Midbrain (tissue), 1 donor: ENCODE measurements at places on chromosomes 6 and 20.

DNA sequence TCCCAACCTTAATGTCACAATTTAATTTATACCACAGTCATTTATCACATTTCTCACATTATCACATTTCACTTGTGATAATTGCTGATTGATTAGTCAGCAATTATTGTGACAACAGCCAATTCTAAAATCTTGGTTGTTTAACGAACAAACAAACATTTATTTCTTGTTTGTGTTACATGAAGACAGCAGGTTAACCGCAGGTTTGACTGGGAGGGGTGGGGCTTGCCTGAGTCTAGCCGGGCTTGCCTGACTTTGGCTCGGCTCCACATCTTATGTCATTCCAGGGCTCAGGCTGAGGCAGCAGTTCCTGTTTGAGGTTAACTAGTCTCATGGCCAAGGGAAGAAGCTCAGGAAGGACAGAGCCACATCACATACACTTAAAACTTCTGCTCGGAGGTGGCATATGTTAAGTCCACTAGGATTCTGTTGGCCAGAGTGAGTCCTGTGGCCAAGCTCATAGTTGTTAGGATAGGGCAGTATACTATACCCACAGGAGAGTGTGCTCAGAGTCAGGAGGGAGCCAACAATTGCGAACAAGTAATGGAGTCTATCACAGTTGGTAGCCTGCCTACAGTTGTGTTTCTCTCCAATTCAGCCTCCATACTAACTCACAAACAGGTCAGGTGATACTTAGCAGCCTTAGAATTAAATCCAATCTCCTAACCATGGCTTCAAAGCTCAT is 90.0 kb upstream of the IFNGR1 start:
- DNase-seq = peak; percentile 40

DNA sequence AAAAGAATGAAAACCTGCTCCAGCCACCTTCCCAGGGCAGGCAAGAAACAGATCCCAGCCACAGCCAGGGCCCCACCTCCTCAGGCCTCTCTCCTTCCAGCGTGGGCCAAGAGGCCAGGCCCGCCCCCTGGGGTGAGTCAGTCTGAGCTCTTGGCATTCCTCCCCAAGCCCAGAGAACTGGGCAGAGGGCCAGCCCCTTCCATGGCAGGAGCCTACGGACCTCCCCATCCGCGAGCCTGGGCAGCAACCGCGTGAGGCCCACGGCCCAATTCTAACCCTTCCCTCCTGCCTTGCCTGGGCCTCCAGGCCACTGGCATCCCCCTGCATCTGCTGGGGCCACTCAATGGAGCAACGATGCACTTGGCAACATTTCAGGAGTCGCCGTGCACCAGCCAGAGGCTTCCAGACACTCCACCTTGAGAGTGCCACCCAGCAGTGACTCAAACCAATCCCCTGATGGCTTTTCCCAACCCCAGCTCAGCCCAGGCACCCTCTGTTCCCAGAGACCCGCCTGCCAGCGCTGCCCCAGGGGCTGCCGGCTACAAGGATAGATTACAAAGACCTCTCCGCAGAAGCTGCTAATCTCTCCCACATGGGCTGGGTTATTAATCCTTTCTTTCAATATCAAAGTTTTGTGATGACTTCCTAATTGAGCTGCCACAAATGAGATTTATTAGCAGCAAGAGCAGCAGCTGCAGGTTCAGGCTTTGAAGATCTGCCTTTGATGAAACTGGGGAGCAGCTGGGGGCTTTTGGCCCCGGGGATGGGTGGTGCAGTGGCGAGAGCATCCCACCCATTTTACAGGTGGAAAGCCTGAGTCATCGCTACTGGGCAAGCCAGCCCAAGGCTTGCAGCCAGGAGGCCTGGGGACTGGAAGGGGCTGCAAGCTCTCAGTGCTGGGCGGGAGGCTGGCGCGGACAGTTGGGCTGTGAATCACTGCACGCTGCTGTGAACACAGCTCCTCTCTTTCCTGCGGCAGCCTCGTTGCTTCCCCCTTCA is 85.7 kb downstream of the NFATC2 start:
- DNase-seq = peak; percentile 92

DNA sequence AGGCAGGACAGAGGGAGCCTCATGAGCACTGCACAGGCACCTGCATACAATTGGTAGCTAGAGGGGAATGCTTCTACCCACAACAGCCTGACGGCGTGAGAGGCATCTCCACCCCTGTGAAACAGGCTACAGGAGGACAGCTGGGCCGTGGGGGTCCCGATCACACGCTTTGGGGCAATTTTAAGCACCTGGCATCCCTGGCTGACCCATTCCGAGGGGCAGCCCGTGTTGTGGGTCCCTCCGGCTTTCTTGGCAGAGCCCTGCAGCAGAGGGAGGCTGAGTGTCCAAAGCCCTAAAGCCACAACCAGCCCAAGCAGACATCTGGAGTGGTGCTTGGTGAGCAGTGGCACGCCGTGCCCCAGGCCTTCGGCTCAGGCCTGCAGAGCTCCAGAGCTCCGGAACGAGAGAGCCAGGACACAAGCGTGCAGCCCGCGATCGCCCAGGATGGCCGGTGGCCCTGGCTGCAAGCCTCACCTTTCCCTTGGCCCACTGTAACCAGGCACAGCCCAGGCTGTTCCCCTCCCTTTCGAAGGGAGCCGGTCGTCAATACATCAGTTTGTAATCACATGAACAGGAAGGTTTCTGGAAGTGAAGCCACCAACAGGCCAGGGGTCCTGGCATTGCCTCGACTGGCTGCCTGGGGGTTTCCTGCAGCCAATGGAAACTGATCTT is 81.4 kb downstream of the DLL1 start:
- DNase-seq = no peak

GRCh38 chr20:34449674-34450592 is 66.3 kb upstream of the DYNLRB1 start:
- no peak for DNase-seq

GRCh38 chr6:8170245-8170644 is 67.9 kb upstream of the EEF1E1 start:
- DNase-seq = no peak

GRCh38 chr20:25294459-25295385 is 46.8 kb downstream of the PYGB start:
- peak; percentile 70 for DNase-seq

- DNase-seq = peak; percentile 86
Observed at GRCh38 chr20:59820204-59821041, 113.0 kb downstream of the SYCP2 start.

DNA sequence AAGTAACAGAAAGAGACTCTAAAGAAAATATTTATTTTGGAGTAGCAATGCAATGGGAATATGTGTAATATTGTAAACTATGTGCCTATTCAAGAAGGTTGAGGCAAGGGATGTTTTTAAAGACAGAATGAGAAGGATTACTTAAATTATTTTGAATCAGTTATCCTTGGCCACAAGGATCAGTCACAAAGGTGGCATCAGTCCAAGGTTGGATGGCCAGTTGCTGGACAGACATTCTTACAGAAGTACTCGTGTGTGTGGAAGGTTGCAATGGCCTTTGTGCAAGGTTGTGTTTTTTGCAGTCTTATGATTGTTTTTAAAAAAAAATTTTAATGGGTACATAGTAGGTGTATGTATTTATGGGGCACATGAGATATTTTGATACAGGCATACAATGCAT is 2.0 kb downstream of the QRSL1 start:
- no peak for DNase-seq

DNA sequence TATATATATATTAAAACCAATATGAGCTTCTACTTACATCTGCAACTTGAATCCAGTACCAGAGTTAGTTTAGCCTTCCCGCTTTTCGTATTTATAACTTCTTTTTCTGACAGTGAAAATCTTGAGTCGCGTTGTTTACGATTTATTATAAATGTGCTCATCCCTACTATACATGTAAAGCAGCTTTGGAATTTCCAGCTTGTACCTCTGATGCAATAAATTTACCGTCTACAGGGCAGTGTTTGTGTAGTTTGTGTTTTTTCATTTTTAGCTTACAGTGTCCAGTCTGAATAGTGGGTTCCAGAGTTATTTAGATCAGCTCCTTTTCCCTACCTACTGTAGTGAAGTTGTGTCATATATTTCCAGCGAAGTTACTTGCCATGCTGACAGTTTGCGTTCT is 66.3 kb downstream of the TIAM2 start:
- no peak for DNase-seq

GRCh38 chr6:121816906-121817540 is 381.6 kb downstream of the GJA1 start:
- DNase-seq = no peak

DNA sequence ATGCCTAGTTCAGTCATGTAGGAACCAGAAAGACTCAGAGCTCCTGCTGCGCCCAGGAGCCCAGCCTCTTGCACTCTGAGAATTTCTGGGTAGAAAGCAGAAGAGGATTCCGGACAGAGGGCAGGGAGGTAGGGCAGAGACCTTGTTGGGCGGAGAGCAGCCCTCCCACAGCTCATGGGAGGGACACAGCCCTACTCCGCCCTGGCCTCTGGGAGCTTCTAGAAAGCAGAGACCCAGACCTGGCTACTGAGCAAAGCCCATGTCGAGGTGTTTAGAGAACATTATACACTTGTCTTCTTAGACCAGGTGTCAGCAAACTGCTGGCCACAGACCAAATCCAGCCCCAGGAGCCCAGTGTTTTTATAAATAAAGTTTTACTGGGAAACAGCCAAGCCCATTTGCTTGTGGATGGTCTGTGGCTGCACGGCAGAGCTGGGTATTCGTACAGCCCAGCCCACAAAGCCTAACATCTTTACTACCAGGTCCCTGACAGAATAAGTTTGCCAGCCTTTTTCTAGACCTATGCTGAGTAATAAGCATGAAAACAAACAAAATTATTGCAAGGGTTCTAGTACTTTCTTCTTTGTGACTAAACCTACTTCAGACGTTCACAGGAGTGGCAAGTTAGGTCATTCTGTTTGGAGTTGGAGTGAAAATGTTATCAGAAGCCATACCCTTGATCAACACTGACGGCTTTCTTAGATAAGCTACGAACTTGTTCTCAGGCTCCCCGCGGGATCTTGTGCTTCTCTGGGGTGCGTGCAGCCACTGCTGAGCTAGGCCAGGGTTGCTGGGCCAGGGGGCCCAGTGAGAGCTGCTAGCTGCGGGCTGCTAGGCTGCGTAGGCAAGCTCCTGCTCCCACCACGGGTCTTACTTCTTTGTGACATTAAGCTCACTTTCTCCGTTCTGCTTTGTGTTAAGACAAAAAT is 235.1 kb upstream of the FOXQ1 start:
- DNase-seq = no peak

GRCh38 chr6:167005350-167006159 is 6.4 kb downstream of the CEP43 start:
- DNase-seq = no peak
